Activated T-helper 1 cell treated with anti-CD3 and anti-CD28 coated beads, Interleukin-2, amount 50 U/mL, for 16 hours (primary cell): ENCODE measurements at places on chromosomes 2 and 18.

DNA sequence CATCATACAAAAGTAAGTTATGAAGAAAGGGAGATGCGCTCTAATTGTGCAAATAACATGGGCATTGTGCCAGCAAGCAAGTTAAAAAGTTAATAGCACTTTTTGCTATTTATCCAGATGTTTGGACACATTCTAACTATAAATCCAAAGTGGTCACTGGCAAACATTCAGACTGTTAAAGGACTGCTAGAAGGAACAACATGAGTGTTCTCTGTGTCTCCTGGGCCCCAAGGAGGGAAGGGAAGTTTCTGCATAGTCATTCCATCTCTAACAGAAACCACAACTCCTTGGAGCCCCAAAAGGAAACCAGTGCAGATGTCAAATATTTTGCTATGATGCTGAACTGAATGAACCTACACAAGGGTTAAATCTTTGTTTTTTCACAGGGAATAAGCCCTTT is 213.3 kb upstream of the HNRNPA3 start:
- no peak for DNase-seq

DNA sequence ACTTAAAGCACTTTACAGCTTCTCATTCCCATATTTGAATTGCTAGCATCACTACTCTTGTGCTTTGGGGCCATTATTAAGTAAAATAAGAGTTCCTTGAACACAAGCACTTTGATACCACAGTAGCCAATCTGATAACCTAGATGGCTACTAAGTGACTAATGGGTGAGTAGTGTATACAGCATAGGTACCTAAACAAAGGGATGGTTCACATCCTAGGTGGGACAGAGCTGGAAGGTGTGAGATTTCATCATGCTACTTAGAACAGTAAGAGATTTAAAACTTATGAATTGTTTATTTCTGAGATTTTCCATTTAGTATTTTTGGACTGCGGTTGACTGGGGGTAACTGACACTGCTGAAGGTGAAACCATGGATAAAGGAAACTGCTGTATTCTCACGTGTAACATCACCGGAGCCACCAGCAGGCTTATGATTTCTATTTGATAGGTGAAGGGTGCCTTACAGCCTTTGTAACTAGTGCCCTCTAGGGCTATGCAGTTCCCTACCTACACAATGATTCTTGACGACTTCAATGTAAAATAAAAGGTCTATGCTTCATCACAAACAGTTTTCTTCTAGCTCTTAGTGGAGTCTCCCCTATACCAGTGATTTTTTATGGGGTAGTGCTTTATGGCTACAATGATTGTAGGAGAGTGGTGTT is 22.1 kb upstream of the CRIM1 start:
- no peak for DNase-seq

DNA sequence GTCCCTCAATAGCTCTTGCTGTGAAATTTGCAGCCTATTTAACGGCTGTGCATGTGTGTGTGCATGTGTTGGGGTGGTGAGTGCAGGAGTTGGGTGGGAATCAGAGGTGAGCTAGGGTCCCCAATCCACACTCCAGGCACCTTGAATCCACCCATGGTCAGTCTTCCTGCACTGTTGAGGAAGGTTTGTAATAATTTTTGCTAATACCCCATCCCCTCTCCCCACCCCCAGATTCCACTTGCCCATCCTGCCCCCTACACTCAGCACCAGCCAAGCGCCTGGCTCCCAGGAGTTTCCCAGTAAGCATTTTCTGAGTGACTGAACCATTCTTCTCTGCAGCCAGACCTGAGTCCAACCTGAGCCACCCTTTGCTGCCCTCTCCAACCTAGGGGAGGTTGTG is 208.4 kb upstream of the RAB12 start:
- no peak for DNase-seq

GRCh38 chr2:9336241-9336575 is 87.1 kb downstream of the ITGB1BP1 start:
- DNase-seq, result no peak

- no peak for DNase-seq
Observed at GRCh38 chr18:25175558-25176517, 176.1 kb downstream of the ZNF521 start.

- no peak for DNase-seq
Observed at GRCh38 chr2:157170299-157170698, 87.2 kb upstream of the GALNT5 start.

DNA sequence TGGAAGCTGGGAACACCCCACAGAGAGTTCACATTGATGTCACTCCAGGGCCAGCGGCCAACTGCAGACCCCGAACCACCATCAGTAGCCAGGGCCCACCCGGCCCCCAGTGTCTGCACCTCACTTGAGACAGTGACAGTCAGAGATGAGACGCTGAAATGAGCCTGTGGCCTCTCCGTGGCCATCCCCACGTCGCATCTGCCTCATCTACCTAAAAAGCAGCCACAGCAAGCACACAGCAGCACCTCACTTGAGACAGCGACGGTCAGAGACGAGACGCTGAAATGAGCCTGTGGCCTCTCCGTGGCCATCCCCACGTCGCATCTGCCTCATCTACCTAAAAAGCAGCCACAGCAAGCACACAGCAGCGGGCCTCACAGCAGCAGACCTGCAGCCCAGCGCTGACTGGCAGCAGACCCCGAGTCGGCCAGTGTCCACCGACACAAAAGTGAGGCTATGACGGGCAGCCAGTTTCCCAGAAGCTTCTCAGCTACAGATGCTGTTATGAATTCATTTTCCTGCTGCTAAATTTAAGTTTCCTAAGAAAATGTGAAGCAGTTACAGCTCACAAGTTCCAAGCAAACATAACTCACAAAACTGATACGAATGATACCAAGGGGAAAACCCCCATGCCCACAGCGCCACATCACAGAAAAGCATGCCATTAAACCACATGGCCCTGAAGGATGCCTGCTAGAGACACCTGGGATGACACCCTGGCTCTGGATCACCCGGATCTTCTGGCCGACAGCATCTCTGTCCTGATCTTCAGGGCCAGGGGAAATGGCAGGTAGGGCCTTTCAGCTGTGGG is 27.7 kb downstream of the SNORC start:
- DNase-seq, result no peak

DNA sequence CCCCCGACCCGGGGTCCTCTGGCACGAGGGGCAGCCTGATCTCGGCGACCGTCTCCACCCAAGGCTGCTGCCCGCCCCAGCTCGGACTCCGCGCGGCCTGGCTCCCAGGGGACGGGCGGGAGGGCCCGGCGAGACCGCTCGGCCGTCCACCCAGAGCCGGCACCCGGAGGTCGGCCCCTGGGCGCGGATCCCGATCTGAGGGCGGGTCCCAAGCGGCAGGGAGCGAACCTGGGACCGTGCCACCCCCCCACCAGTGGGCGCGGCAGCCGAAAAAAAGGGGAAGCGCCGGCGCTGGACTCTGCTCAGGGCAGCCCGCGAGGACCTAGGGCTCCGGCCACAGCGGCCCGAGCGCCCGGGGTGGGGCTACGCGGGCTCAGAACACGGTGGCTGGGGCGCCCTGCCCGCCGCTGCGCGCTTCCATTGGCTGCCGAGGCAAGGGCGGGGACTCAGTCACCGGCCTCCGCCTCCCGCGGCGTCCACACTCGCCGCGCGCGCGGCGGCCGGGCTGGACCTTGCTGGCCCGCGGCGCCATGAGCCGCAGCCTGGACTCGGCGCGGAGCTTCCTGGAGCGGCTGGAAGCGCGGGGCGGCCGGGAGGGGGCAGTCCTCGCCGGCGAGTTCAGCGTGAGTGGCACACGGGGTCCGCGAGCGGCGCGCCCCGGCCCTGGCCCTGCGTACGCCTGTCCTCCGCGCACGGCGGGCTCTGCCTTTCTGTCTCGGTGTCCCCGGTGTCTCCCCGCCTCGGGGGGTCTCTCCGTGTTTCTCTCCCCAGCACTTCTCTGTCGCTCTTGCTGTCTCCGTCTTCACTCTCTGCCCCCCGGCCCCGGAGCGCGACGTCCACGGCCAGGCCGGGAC is at the start of gene PTPN18:
PTPN18 (plus strand) TSS at position 479 of the 854 bp plus-strand sequence; CDS start at position 531, 52 bp downstream.
- DNase-seq, result peak; percentile 46
